Central memory CD4-positive, alpha-beta T cell (primary cell): ENCODE measurements at places on chromosomes 7 and 10.

GRCh38 chr10:114096864-114097263, 53.2 kb downstream of the ADRB1 start:
- no peak for DNase-seq

- DNase-seq = no peak
Observed at GRCh38 chr7:37251222-37251621, 197.4 kb downstream of the ELMO1 start.

GRCh38 chr7:832968-833424, 720 bp downstream of the SUN1 start:
- DNase-seq = no peak

GRCh38 chr10:101289541-101289940, 60.3 kb upstream of the LBX1 start:
- DNase-seq = no peak

DNA sequence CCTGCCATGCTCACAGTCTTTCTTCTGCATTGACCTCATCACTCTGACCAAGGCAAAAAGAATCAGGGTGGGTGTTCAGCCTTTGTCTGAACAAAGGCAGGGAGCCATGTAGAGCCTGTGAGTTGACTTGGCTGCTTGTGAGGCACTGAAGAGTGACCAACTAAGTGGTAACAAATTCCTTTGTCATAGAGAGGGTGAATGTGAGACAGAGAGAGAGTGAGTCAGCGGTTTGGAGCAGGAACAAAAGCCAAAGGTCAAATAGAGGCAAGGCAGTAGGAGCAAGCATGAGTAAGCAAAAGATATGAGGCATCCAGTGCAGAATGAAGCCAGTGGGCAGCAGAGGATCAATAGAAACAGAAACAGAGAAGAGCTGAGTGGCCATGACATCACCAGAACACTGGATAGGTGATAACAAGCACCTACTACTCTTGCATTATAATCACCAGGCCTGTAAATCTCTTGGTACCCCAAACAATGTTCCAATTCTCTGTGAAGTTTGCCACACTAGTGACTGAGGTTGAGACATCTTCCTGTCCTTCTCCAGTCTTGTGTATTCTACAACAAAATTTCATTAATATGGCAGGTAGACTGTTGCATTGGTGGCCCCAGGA, 116.2 kb upstream of the LAMB4 start:
- no peak for DNase-seq

- no peak for DNase-seq
Observed at GRCh38 chr10:49611166-49611815, 1.2 kb downstream of the SLC18A3 start.

DNA sequence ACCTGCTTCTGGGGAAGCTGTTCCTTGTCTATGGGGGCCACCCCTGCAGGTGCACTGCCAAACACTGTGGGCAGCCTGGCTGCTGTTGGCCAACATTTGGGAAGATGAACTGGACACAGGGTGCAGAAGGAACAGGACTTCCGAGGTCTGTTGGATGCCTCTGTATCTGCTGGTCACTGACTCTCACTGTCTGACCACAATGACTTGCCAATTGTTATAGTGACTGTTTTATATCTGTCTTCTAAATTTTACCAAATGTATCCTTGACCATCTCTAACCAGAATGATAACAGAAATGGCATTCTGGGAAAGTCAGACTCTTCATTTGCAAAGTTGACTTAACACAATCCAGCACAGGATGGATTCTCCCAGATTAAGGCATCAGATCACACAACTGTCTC, 214.0 kb upstream of the PRSS58 start:
- DNase-seq = no peak

GRCh38 chr7:95501261-95501832, 15.6 kb downstream of the ASB4 start:
- no peak for DNase-seq

GRCh38 chr10:65618126-65618525, 1307.7 kb upstream of the LRRTM3 start:
- DNase-seq = no peak

DNA sequence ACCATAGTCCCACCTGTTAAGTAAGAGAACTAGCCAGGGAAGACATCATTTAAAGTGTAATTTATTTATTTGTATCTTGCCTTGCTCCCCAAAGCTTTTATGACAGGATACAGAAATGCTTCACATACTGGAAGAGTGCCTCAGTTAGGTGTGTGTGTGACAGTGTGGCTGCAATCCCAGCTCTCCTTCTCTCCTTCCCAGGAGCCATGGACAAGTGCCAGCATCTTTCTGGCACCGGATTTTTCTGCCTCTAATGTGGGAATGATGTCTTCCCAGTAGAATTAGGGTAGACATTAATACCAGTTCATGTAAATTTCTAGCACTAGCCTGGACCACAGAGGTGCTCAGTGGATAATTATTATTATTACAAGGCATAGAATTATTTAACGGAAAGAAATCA, 30.3 kb upstream of the ATXN7L1 start:
- no peak for DNase-seq

GRCh38 chr7:134832367-134832766, 52.9 kb downstream of the CALD1 start:
- DNase-seq = no peak

DNA sequence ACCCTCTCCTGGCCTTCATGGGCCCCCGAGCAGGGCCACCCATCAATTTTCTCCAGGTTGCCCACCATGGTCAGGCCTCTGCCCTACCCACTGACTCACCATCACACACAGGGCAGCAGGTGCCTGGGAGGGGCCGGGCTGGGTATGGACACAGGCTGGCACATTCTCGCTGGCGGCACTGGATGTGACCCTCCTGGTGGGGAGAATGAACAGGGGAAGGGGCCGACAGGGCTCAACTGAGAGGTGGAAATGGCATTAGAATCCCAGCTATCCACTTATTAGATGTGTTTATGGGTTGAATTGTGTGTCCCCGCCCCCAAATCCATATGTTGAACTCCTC, 16.4 kb downstream of the KCP start:
- no peak for DNase-seq

DNA sequence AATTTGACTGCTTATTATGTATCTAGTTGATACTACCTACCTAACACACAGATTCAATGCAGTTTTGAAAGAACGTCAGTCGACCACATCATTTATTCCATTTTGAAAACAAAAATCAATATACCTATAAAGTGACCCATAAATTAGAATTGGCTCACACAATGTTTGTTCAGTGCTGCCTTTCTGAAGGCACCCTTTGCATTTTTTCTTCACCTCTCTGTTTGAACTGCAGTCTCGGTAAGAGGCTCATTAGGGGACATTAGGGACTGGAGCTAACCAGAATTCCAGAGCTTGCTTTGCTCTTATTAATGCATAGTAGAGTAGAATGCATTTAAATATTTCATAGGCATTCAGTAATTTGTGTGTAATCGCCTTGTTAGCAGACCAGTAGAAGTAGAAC, 234.1 kb downstream of the FOXP2 start:
- no peak for DNase-seq

- no peak for DNase-seq
Observed at GRCh38 chr10:118108194-118109026, 61.7 kb upstream of the RAB11FIP2 start.

DNA sequence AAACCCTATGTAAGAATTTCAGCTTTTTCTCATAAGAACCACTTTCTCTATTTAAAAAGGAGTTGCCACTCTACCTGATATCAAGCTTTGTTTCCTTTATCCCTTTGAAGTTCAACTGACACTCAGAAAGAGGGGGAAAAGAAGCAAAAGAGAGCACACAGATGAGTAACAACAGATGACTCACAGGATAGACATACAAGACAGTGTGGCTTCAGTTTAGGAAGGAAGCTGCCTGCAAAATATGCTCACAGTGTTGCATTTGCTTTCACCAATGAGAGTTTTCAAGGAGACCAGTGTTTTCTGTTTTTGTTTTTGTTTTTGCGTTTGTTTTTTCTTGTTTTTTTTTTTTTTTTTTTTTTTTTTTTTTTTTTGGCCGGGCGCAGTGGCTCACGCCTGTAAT, 1181.6 kb downstream of the DNAJB9 start:
- no peak for DNase-seq

DNA sequence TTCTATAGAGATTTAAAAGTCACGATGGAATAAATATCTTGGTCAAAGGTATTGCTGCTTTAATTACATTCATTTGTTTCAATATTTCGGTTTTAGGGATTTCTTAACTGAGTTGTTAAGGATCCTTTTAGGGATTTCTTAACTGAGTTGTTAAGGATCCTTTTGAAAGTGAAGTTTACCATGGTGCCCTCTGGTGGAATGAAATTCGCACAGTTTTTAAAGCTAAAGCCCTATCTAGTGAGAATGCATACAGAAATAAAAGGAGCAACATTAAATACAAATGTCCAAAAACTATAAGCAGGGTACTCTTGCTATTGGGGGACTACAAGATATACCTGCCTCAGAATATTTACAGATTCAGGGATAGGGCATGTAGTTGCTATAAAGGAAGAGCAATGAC, 193.7 kb downstream of the RNLS start:
- peak; percentile 15 for DNase-seq

GRCh38 chr7:101998029-101998905, 180.8 kb downstream of the CUX1 start:
- no peak for DNase-seq

- no peak for DNase-seq
Observed at GRCh38 chr7:142098004-142098403, 13.5 kb upstream of the MGAM2 start.

GRCh38 chr7:78588393-78588792, 789.8 kb downstream of the PHTF2 start:
- no peak for DNase-seq

DNA sequence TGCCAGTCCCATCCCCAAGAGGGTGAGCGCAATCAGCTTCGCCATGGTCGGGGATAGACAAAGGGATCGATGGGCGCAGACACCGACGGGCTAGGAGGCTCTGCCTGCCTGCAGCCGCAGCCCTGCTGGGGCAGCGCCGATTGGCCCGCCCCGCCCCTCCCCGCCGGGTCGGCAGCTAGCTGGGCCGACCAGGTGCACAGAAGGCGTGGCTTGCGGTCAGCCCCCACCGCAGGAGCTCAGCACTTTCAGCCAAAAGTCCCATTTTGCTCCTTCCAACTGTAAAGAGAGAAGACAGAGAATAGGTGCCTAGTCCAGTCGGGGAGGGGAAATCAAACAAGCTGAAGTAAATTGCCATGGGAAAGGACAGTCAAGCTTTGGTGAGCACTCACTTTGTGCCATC, at the start of gene PON1:
PON1 (minus strand) TSS at position 102 of the 400 bp plus-strand sequence; CDS start at position 45, 57 bp downstream.
- no peak for DNase-seq

- DNase-seq = no peak
Observed at GRCh38 chr10:77578583-77579227, 58.9 kb downstream of the KCNMA1 start.

DNA sequence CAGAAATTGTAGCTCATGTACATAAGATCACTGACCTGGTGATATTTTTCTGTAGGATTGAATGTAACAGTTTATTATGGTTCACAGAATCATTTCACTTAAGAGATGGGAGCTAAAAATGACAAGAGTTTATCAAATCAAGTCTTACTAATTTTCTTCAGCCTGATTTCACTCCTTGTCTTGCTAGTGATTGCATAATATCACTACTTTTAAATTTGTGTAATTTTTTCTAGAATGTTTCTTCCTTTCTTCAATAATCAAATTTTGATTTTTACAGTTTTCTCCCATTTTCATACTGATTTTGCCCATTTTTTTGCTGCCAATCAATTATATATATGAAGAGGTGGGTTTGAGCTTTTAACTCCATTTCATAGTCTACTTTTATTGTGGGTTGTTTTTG, 68.8 kb upstream of the TMEM140 start:
- no peak for DNase-seq

- DNase-seq = no peak
Observed at GRCh38 chr10:102596506-102596971, 47.7 kb upstream of the TRIM8 start.

DNA sequence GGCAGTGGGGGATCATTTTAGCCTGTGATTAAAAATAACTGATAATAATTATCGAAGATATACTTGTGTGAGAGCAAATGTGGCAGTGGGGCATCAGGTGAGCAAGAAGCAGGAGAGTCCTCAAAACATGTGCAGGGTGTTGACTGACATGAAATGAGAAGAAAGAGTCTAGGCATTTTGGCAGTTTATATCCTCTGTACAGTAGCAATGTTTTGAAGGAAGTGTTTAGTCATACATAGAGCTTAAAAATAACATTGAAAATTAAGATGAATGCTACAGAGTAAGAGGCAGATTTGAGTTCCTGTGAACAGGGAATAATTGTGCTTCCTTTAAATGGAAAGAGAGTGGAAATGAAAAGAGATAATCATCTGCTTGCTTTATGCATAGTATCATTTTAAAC, 47.4 kb downstream of the VPS50 start:
- DNase-seq = no peak

- no peak for DNase-seq
Observed at GRCh38 chr10:12742771-12743170, 258.7 kb downstream of the CCDC3 start.

- DNase-seq = no peak
Observed at GRCh38 chr7:150357771-150358427, 10.7 kb upstream of the REPIN1 start.

DNA sequence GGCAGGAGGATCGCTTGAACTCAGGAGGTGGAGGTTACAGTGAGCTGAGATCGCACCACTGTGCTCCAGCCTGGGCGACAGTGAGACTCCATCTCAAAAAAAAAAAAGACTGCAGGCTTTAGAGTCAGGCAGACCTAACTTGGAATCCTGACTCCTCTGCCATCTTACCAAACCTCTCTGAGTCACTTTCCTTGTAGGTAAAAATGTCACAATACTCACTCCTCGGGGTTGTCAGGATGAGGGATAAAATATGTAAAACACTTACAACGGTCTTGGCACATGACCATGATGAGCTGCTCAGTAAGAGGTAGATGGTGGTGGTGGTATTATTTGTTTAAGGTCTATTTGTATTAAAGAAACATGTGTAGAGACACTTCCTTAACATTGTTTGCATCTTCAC, 154.1 kb upstream of the PDE1C start:
- DNase-seq = no peak

DNA sequence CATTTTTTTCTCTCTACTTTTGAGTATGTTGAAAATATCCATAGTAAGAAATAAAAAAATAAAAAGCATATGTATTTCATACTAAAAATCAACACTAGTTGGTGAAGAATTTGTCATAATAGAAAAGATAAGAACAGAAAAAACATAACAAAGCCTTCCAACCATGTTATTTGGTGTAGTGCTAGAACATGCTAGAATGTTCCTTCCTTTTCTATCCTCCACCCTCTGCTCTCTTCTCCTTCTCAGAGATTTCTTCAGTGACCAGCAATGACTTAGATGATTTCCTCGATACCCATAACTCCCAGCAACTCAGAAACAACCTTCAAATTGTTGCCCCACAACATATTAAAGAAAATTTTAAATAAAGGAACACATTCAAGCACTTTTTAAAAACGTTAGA, 2.6 kb downstream of the ZC3HAV1 start:
- DNase-seq = no peak
